ENCODE measurements at places on chromosomes 6 and 20. TPM values are rescaled to one million over a fixed set of nuclear protein-coding genes. Genes with fewer than 3 reads are reported as not detected.

- DNase-seq, result no peak
These were observed 10.2 kb downstream of the DYNLRB1 start for GRCh38 chr20:34526466-34526865.

DNAJC5 gene
- 74.6 TPM for total RNA-seq

GRCh38 chr20:40565001-40565681, 123.9 kb downstream of the MAFB start:
- DNase-seq, result no peak

GRCh38 chr6:137188855-137189254, 15.4 kb upstream of the IL22RA2 start:
- no peak for DNase-seq

DNA sequence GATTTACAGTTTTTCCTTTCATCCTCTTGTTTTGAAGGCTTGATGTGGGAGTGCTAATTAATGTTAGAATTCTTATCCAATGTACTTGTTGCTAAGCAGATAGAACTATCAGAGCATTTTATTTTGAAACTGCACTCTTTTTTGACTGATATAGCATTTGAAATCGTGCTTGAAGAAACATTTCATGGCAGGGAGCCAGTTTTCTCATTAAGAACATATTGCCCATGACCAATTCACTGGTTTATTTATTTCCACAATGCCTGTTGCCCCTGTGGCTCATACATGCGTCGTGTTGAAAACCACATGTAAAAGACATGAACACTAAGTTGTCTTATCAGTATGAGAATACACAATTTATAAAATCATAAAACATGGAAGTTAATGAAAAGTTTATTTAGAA, 479.7 kb upstream of the FLRT3 start:
- no peak for DNase-seq

DNA sequence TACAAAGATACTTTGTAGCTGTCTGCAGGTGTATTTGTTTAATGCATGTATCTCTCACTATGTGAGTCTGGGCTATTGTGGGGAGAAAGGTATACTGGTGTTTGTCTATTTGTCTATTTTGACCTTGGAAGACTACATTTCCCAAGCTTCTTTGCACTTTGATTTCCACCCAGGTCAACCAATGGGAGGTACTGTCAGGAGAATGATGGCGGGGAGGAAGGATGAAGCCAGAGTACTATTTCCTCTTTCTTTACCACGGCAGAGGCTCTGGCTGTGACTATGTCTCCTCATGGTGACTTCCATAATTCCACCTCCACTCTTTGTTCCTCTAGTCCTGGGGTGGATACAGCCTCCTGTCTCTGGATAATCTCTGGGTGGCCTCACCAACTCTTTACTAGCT, 23.1 kb downstream of the LBP start:
- no peak for DNase-seq

SLC22A2 gene
- not detected for total RNA-seq

MMP24 gene
- 0.24 TPM for total RNA-seq

GRCh38 chr20:13294522-13294921, 73.4 kb downstream of the ISM1 start:
- no peak for DNase-seq

DNA sequence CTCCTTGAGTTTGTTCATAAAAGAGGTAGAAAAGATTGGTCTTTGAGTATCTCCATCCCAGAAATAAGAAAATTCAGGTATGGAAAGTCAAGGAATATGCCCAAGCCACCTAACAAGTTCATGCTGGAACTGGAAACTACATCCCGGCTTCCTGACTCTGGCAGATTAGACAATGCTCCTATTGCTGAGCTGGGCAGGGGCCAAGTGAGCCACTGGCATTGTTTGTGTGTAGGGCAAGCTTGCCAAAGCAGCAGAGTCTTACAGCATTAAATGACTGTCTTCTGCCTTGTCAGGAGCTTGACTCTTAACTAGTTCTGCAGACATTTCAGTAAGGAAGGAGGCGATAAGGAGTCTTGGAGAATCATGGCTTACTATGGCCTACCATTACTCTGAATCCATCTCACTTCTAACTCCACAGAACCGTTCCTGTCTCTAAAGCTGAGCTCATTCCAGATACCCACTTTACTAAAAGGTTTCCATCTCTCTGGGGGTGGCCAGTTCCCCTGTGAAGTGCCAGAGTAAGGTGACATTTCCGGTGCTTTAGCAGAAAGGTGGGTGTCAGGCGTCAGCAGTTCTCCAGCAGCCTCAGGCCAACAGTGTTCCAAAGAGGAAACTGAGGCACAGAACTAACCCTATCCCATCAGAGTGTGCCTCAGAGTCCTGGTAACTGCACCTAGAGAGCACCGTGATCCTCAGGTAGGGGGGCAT, 30.1 kb downstream of the PRDM1 start:
- DNase-seq, result no peak

DNA sequence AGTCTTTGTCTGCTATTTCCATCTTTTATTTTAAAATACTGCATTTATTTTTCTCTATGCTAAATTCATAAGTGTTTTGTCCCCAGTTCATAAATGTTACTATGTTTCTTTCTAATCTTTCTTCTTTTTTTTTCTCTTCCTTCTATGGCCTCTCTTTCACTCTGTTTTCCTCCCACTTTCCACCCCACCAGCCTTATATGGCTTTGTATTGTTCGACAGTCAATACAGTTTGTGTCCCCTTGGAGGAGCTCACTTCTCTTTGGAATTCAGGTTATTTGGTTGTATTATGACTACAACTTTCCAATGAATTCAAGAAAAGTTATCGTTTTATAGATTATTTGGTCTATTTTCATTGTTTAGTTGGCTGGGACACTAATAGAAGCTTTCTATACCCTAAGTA, 393.5 kb downstream of the NKAIN2 start:
- DNase-seq, result no peak

TPX2 gene
- 5.6 TPM for total RNA-seq

DNA sequence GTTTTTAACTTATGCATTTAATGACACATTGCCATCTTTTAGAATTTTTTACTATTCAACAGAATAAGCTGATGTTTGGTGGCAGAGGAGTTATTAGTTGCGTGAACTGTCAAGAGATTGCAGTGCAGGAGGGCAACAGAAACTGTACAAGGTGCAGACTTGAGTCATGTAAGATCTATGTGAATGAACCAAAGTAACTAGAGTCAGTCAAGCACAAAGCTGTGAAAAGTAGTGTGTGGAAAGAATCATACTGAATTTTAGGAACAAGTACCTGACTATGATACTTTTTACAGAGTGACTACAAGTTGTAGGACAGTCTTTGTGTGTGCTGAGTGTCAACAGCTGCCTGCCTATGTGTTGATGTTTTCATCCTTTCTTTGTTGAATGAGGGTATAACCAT, 2.7 kb upstream of the C6orf163 start:
- DNase-seq, result no peak

MAFB gene
- 287 TPM for total RNA-seq

GRCh38 chr6:5084360-5084780, 771 bp upstream of the PPP1R3G start:
- DNase-seq, result peak; percentile 82

DNA sequence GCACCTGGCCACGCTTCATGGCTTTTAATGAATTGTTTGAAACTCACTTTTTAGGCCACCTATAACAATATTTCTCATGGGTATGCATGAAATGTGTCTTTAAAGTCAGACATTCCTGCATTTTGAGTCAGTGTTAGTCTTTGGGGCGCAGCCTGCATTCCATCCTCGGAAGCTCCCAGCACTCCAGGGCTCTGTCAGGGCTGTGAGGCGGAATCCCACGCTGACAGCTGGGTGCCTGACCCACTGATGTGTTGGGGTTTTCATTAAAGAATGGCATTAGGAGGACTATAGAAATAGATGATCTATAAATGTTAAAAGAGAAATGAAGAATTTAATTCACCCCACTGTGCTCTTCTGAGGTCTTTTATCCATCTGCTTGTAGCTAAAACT, 16.2 kb upstream of the CLDN20 start:
- no peak for DNase-seq

DNA sequence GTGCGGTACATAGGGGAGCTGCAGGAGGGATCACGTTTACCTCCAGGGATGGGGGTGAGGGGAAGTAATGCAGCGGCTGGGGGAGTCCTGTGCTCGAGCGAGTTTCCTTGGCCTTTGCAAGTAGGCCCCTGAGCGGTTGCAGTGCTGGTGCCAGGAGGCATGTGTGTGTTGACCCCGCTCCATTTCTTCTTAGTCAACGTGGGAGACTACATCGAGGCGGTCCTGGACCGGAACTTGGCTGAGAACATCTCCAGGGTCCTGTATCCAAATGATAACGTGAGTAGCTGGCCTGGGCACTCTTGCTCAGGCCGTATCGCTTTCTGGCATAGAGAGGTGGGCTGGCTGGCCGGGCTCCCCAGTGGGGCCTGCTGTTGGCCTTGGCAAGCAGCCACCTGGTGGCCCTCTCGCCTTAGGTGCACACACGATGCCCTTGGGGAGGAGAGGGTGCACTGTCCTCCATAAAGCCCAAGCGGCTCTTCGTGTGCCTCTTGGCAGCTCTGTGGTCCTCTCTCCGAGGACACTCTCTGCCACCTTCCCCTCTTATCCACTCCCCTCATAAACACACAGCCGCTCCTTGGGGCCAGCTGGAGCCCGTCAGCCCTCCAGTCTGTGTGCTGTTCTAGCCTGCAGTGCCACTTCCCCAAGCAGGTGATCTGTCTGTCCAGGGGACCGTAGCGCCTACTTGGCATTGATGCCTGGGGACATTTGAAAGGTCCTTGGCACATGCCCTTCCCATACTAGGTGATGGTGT, 29.3 kb downstream of the PYGB start:
- DNase-seq, result peak; percentile 71

GRCh38 chr6:143733510-143733909, 55.7 kb downstream of the PHACTR2 start:
- DNase-seq, result no peak

SNAI1 gene
- 10.5 TPM for total RNA-seq

SLC22A7 gene
- not detected for total RNA-seq

RREB1 gene
- total RNA-seq, result 48.5 TPM

DNA sequence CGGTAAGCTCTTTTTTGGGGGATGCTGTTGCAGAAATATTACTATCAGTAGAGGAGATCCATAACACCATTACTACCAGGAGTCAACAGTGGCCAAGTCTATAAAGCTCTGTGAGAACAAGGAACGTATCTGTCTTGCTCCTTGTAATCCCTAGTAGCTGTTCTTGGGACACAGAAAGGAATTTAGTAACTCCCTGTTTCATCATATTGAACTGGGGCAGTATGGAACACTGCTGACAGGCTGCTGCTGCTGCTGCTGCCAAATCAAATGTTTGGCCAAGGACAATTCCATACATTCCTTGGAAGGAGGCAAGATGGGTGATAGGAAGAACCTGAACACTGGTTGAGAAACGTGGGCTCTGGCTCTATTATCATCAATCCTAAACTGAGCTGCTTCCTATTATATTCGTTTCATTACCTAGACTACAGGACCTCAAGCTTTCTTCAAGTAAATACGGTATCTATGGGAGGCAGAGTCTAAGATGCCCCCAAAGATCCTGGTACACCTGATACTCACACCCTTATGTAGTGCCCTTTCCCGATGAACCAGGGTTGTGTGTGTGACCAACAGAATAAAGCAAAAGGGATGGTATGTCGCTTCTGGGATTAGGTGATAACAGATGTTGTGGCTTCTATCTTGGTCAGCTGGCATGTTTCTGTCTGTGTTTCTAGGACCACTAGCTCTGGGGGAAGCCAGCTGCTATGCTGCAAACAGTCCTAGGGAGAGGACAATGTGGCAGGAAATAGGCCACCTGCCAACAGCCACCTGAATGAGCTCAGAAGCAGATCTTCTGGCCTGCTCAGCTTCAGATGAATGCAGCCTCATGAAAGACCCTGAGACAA, 39.5 kb downstream of the ELOVL5 start:
- DNase-seq, result no peak

XKR7 gene
- 0.21 TPM for total RNA-seq

DNA sequence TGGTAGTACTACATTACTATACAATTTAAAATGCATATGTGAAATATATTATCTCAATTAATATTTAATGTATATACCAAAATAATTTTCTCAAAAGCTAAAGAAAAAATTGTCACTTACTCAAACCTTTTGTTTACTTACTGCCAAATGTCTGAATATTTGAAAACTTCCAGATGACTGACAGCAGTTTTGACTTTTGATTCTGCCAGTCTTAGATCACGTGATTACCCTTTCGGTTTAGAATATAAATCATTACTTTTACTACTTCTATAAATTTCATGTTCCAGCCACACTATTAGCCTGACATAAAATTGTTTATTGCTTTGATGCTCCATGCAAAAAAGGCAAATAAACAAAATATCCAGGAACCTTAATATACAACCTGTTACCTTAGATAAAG, 680.7 kb upstream of the ID4 start:
- no peak for DNase-seq

ENPP1 gene
- total RNA-seq, result 4.8 TPM

DNA sequence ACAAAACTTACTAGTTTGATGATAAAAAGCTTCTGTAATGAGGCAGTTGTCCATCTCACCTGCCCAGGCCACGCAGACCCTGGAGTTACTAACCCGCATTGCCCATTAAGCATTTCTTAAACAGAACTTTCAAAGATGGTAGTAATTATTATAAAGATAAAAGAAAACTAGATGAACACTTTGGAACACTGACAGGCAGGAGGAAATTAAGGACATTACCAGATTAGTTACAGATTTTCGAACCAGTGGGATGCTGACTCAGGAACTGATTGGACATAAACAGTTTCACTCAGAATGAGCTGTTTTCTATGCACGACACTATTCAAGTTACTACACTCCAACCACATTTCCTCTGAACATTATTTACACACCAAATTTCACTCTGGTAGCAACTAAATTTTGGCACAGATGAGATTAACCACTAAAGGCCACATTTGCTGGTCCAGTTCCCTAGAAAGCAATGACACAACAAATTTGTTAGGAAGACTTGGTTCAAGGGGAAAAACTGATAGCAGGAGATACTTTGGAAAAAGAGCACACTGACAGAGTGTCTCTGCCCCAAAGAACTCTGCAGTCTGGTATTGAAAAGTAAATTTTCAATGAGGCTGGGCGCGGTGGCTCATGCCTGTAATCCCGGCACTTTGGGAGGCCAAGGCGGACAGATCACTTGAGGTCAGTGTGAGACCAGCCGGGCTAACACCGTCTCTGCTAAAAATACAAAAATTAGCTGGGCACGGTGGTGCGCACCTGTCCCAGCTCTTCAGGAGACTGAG, 3.0 kb downstream of the ROMO1 start:
- DNase-seq, result peak; percentile 57

DNA sequence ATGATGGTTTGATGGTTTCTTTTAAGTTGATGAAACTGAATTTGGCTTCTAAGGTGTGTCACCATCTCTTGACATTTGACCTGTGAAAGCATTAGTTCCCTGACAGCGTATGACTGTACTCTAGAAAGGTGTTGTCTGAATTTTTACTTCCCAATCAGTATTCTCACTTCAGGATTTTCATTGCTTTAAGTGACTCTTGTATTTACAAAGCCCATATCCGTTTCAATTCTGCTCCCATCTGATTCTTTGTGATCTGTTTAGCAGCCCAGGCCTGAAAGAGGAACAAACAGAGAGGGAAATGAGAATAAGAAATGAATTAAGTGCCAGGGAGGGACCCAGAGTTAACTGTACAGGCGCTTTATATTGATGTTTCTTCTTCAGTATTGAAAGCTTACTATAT, 73.7 kb downstream of the FARS2 start:
- no peak for DNase-seq
